ENCODE measurements at places on chromosomes 3 and 15.

DNA sequence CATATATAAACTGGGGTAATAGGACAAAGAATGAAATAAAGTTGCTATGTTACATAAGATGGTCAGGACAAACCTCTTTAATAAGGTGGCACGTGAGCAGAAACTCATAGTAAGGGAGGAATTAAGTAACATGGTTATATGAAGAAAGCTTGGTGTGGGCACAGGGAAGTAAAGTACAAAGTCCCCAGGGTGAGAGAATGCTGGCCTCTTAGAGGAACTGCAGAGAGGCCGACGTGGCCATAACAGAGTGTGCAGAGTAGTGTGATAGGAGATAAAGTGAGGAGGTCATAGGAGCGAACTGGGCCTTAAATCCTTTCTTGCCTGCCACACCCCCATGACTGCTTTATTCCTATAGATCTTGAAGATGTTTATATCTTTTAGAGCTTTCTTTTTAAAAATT is 17.4 kb upstream of the RBMS3 start:
- DNase-seq: no peak

GRCh38 chr3:54053211-54053610 is 69.1 kb upstream of the CACNA2D3 start:
- no peak for DNase-seq

DNA sequence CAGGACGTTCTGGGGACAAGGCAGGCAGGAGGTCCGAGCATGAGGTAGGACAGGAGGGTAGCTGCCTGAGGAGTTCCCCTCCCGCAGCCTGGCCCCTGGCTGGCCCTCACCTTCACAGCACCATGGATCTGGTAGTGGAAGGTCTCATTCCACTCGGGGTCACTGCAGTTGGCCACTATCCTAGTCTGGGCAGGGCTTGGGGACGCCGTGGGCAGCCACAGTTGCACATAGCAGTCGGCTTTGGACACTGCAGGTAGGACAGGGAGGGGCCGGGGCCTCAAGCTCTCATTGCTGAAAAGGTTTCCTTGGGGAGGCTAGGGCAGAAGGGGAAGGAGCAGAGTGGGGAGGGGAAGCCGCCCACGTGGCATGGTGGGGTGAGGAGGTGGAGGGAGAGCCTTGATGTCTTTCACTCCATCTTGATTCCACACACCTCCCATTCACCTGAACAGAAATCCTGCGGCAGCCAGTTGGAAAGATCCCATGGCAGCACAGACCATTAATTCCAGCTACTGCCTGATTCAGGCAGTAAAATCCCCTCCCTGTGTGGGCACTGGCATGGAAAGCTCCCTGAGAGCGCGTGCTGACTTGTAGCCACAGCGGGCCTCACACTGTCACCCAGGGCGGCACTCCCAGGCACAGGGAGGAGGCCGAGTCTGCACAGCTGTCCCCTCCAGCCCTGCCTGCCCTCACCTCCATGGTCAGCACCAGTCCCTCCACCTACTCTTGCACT is 2.1 kb downstream of the PLA2G4F start:
- no peak for DNase-seq

DNA sequence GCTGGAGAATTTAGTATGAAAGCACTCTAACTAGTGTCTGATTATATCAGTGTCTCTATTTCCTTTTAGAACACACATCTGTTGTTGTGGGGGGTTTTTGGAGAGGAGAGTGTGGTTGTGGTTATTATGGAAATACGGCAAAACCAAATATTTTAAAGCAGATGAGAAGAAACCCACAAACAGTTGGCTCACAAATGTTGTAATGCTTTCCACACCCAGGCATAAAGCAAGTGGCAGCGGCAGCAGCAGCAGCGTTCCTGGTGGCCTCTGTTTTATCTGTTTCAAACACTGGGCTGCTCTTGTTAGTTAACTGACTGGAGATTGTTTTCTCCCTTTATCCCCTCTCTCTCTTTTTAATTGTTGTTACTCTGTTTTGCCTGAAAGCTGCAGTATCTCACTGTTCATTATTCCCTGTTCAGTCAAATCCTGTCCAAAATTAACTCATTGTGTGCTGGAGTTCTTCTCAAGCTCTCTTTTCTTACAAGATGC is 1045.5 kb upstream of the NR2F2 start:
- no peak for DNase-seq

DNA sequence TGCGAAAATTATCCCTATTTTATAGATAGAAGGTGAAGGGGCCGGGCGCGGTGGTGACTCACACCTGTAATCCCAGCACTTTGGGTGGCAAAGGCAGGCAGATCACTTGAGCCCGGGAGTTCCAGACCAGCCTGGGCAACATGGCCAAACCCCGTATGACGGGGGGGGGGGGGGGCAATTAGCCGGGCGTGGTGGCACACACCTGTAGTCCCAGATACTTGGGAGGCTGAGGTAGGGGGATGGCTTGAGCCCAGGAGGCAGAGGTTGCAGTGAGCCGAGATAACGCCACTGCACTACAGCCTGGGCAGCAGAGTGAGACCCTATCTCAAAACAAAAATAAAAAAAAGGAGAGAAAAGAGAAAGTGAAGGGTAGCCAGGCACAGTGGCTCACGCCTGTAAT is 1.4 kb downstream of the AAGAB start:
- no peak for DNase-seq
